ENCODE measurements at places on chromosomes 4 and X. TPM values are rescaled to one million over a fixed set of nuclear protein-coding genes. Genes with fewer than 3 reads are reported as not detected.
A peak's percentile ranks its signal among the peaks of the same experiment; 100 is the strongest.

GRCh38 chrX:44974451-44974850, 101.5 kb downstream of the KDM6A start:
- no peaks in the 10 kb centered on the region for H3K4me1 ChIP-seq
- peaks cover 5% of the 10 kb centered on the region for H3K36me3 ChIP-seq
- H3K27me3 ChIP-seq, result no peaks in the 10 kb centered on the region
- DNase-seq, result no peak
- H3K4me3 ChIP-seq, result no peak overlapping the region

The UGT8 gene
- total RNA-seq, result 1.2 TPM

The EXOC1L gene
- not detected for total RNA-seq

The ASB9 gene
- total RNA-seq, result not detected

The ANXA5 gene
- total RNA-seq, result 332 TPM

The LUZP4 gene
- not detected for total RNA-seq

DNA sequence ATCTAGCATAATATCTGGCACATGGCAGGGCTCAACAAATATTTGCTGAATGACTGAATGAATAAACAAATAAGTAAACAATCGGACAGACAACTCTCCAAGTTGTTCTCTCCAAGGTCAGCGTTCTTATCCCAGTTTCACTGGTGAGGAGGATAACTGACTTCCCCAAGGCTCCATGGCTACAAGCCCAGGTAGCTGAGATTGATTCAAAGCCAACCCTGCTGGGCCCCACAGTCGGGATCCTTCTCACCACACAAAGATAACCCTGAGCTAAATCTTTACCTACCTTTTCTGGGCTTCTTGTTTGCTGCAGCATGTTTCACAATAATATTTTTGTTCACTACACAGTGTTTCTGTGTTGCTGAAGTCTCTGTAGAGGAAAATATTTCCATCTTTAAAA, 54.9 kb downstream of the USP46 start:
- H3K27me3 ChIP-seq, result no peaks in the 10 kb centered on the region
- H3K27ac ChIP-seq, result no peak overlapping the region
- no peak for DNase-seq
- no peaks in the 10 kb centered on the region for H3K4me1 ChIP-seq
- H3K36me3 ChIP-seq, result no peaks in the 10 kb centered on the region

The GPAT3 gene
- 0.74 TPM for total RNA-seq

DNA sequence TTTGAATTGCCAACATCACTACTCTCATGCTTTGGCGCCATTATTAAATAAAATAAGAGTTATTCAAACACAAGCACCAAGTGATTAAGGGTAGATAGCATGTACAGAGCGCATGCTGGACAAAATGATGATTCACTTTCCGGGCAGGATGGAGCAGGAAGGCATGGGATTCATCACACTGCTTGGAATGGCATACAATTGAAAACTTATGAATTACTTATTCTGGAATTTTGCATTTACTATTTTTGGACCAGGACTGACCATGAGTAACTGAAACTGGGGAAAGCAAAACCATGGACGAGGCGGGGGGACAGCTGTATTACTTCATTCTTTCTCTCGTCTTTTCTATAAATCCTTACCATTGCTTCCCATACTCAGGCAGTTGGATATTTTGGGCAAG, 28.5 kb upstream of the FGF5 start:
- H3K27me3 ChIP-seq, result no peaks in the 10 kb centered on the region
- H3K27ac ChIP-seq, result no peak overlapping the region
- no peaks in the 10 kb centered on the region for H3K36me3 ChIP-seq

DNA sequence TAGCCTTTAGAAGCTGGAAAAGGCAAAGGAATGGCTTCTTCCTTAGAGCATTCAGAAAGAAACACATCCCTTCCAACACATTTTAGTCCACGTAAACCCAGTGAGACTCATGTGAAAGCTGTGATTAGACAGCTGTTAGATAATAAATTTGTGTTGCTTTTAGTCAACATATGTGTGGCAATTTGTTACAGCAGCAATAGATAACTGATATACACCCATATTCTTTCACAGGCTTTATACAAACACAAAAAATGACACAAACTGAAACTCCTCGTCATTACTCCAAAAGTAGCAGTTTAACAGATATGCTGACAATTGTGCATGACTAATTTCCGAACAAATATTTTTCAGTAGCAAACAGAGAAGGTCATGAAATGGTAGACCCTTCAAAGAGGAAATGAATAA, 65.3 kb downstream of the ANTXR2 start:
- peak overlapping the region; percentile 77 for H3K27ac ChIP-seq
- DNase-seq, result peak; percentile 30
- no peaks in the 10 kb centered on the region for H3K27me3 ChIP-seq
- no peaks in the 10 kb centered on the region for H3K36me3 ChIP-seq
- no peak overlapping the region for H3K4me3 ChIP-seq

DNA sequence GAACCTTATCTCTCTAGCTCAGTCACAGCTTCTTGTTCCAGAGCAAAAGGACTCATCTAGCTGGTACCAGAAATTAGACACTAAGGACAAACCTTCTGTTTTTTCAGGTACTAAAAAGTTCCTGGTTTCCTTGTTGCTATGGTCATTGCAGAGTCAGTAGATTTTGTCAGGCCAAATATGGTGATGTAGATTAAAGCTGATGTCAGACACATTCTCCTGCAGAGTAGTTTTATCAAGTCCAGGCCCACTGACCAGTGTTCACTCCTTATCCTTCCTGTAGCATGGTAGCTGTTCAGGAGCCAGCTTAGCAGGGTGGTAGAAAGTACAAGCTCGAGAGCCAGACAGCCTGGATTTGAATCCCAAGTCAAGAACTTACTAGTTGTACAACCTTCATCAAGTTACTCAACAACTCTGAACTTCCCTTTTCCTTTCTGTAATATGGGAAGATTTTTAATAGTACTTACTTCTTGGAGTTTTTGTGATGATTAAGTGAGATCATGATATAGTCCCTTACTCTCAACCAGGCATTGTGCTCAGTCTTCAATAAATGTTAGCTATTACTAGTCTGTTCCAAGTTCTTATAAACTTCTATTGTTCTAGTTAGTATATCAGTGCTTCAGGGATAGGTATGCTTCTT, 17.9 kb downstream of the OCRL start:
- no peak overlapping the region for H3K27ac ChIP-seq
- no peaks in the 10 kb centered on the region for H3K4me1 ChIP-seq
- H3K27me3 ChIP-seq, result no peaks in the 10 kb centered on the region
- DNase-seq, result no peak

GRCh38 chrX:55119271-55119670, 30.5 kb downstream of the PAGE2 start:
- DNase-seq, result no peak
- no peak overlapping the region for H3K27ac ChIP-seq
- no peak overlapping the region for H3K4me3 ChIP-seq
- no peaks in the 10 kb centered on the region for H3K36me3 ChIP-seq
- H3K27me3 ChIP-seq, result no peaks in the 10 kb centered on the region

The FHIP1A gene
- 0.13 TPM for total RNA-seq

The PGAM4 gene
- 0.57 TPM for total RNA-seq

DNA sequence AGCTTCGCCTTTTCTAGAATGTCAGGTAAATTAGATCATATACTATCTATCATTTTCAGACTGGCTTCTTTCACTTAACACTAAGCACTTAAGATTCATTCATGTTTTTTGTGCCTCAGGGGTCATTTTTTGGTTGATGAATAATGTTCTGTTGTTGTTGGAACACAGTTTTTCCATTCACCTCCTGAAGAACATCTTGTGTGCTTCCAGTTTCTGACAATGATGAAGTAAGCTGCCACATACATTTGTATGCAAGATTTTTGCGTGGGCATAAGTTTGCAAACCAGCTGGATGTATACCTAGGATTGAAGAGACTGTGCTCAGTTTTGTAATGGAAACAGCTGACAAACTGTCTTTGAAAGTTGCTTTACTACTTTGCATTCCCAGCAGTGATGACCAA, 37.6 kb downstream of the MAGEA9 start:
- H3K27me3 ChIP-seq, result peaks cover 3% of the 10 kb centered on the region
- DNase-seq, result no peak
- no peaks in the 10 kb centered on the region for H3K36me3 ChIP-seq
- H3K4me3 ChIP-seq, result no peak overlapping the region
- no peaks in the 10 kb centered on the region for H3K4me1 ChIP-seq
- H3K27ac ChIP-seq, result no peak overlapping the region

DNA sequence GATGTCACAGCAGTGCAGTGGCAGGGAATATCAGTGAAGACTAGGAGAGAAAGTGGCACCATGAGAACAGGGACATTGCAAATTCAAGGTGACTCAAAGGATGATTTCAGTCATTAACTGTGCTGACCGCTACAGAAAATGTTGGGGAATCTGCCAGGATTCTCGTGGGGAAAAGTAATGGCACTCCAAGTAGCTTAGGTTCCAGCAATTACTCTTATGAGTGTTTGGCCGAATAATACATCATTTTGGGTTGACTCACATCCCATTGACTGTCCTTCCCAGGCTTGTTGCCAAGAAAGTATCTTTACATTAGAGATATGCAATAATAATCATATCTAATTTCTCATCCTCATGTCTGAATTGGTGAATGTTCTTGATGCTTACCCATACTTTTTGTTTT, 1411.1 kb upstream of the PCDH7 start:
- H3K4me1 ChIP-seq, result peaks cover 6% of the 10 kb centered on the region
- H3K27ac ChIP-seq, result no peak overlapping the region
- no peak overlapping the region for H3K4me3 ChIP-seq

The ASB12 gene
- total RNA-seq, result not detected

The H2BW2 gene
- not detected for total RNA-seq

The PABPC5 gene
- total RNA-seq, result not detected

The GUCY1B1 gene
- not detected for total RNA-seq

DNA sequence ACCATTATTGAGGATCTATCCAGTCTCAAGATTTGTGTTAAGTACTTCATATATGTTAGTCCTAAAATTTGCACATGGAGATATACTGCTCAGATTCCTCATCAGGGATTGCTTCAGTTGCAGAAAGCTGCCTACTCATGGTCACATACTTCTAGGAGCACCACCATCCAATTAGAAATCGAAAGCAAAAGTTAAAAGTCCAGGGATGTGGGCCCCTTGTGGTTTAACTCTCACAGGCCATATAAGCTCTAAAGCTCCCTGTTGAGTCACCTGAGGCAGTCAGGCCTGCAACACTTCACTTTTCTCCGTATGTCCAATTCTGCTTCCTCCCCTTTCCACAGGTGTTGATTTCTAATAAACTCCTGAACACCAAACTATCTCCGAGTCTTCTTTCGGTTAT, 84.2 kb downstream of the CNOT6L start:
- no peaks in the 10 kb centered on the region for H3K4me1 ChIP-seq
- no peaks in the 10 kb centered on the region for H3K36me3 ChIP-seq
- H3K27ac ChIP-seq, result no peak overlapping the region
- H3K27me3 ChIP-seq, result no peaks in the 10 kb centered on the region
- DNase-seq, result peak; percentile 1

The PCDH19 gene
- total RNA-seq, result 0.80 TPM

DNA sequence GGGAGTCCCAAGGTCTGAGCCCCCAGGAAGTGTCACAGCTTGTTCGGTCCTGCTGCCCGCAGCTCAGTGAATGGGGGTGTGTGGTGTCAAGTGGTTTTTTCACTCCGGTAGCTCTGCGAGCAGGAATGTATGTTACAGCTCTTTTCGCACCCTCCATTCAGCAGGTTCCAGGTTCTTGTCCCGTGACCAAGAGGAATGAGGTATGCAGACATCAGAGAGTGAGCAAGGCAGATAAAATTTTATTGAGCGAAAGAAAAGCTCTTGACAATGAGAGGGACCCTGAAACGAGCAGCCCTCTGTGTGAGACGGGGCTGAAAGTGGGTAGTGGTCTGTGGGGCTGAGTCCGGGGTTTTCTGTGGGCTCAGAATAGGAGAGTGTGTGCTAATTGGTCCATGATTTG, 31.5 kb downstream of the UCHL1 start:
- H3K27ac ChIP-seq, result no peak overlapping the region
- no peak overlapping the region for H3K4me3 ChIP-seq
- H3K4me1 ChIP-seq, result no peaks in the 10 kb centered on the region
- H3K27me3 ChIP-seq, result no peaks in the 10 kb centered on the region
- H3K36me3 ChIP-seq, result no peaks in the 10 kb centered on the region

- H3K27ac ChIP-seq, result no peak overlapping the region
- no peaks in the 10 kb centered on the region for H3K4me1 ChIP-seq
- no peak overlapping the region for H3K4me3 ChIP-seq
- no peak for DNase-seq
- H3K36me3 ChIP-seq, result no peaks in the 10 kb centered on the region
Measured at GRCh38 chr4:78244705-78245485, 187.8 kb downstream of the FRAS1 start.

GRCh38 chrX:148904421-148905111, 404.1 kb downstream of the AFF2 start:
- no peak overlapping the region for H3K27ac ChIP-seq
- H3K36me3 ChIP-seq, result no peaks in the 10 kb centered on the region
- DNase-seq, result no peak

The COL4A5 gene
- 0.96 TPM for total RNA-seq

DNA sequence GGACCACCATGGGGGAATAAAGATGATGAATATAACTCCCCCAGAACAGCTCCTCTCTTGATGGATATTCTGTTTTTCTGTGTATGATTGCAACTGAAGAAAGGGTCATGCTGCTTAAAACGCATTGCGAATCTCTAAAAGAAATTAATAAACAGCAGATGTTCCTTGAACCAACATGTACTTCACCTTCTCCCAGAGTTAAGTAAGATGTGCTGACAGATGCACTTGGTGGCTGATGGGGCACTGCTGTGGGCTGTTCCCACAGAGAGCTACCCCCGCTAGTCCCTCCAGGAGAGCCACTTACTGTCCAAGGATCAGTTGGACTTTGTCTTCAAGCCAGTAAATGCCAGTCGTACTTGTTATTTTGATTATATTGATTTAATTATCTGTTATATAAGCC, 26.3 kb upstream of the C4orf54 start:
- no peak overlapping the region for H3K4me3 ChIP-seq
- no peaks in the 10 kb centered on the region for H3K36me3 ChIP-seq
- no peak for DNase-seq
- no peak overlapping the region for H3K27ac ChIP-seq
- peaks cover 24% of the 10 kb centered on the region for H3K27me3 ChIP-seq

DNA sequence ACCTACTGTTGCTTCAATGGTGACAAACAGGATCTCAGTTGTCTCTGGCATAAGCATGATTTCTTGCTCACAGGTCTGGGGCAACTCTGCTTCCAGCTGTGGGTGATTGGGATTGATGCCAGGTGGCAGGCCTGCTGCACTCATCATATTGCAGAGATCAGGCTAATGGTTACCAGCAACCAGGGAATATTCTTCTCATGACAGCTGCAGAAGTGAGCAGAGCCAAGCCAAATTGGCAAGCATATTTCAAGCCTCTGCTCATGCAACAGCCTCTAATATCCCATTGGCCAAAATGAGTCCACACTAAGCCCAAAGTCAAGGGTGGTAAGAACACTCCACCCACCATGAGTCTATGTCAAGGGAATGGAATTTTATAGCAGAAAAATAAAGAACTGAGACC, 26.7 kb upstream of the TBC1D19 start:
- no peaks in the 10 kb centered on the region for H3K4me1 ChIP-seq
- no peaks in the 10 kb centered on the region for H3K27me3 ChIP-seq
- no peak overlapping the region for H3K27ac ChIP-seq
- H3K36me3 ChIP-seq, result no peaks in the 10 kb centered on the region

The ADH7 gene
- not detected for total RNA-seq

The KLHL34 gene
- not detected for total RNA-seq

The RNF175 gene
- total RNA-seq, result 6.8 TPM

The SUPT20HL2 gene
- not detected for total RNA-seq
